PC-3 (cell line): ENCODE measurements at places on chromosomes 3 and 15. TPM values are rescaled to one million over a fixed set of nuclear protein-coding genes. Genes with fewer than 3 reads are reported as not detected.

- no peak for DNase-seq
These were observed 120.7 kb upstream of the GALNT15 start for GRCh38 chr3:16053794-16054193.

GRCh38 chr3:42440924-42441323 is 30.5 kb upstream of the LYZL4 start:
- no peak for DNase-seq

DNA sequence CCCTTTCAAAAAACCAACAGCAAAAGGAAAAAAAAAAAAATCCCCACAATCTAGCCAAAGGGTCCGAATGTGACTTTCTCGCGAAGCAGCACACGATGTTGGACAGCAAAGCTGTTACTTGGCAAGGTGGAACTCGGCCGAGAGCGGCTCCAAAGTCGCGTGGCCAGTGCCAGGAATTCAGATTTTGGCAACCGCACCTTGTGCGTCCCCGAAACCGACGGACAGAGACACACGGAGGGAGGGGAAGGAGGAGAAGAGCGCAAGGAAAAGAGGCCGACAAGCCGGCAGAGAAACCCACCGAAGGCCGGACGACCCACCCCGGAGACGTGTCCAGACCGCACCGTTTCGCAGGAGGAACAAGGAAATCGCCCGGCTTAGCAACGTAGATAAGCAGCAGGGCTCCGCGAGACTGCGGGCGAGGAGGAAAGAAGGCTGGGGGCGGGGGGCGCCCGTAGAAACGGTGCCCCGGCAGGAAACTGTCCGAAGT is 517.3 kb downstream of the MECOM start:
- DNase-seq, result peak; percentile 71

GRCh38 chr15:73038220-73038619 is 14.0 kb upstream of the NEO1 start:
- DNase-seq, result no peak

- no peak for DNase-seq
These were observed 8.9 kb downstream of the CHDH start for GRCh38 chr3:53837331-53837730.

- DNase-seq, result peak; percentile 64
These were observed 13.0 kb upstream of the CSK start for GRCh38 chr15:74768771-74769342.

DNA sequence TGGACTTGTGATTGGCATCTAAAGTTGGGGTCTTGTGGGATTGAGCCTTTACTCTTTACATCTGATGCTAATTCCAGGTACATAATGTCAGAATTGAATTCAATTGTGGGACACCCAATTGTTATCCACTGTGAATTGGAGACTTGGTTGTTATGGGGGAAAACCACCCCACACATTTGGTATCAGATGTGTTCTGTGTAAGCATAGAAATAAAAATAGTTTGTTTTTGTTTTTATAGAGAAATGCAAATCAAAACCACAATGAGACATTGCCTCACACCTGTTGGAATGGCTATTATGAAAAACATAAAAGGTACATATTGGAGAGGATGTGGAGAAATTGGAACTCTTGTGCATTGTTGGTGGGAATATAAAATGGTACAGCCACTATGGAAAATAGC is 58.5 kb downstream of the CPA3 start:
- DNase-seq, result no peak

- no peak for DNase-seq
These were observed 474.7 kb downstream of the IL5RA start for GRCh38 chr3:2635511-2635910.

DNA sequence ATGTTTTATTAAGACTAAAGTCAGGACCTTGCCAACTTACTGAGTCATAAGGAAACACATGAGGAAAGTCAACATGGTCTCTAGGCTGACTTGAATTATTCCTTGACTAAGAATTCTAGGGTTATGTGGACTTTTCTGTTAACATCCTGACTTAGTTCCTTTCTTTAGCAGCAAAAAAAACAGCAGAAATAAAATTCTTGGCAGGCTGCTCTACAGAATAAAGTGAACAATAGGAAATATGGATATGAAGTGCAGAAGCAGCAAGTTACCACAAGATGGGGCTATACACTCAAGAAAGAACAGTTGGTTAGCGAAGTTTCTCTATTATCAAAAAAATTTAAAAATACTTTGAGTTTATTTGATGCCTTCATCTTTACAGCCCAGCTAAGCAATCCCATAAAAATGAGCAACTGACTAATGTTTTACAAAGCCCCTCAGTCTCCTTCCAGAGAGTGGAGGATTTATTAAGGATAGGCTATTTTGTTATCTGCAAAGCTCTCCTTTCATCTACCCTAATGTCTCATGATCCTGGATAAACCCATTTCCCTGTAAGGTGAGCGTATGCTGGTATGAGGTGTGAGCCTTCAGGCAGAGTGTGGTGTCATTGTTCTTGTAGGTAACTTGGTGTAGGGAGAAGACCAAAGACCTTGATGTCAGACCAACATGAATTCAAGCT is 23.1 kb upstream of the MCCC1 start:
- peak; percentile 86 for DNase-seq

DNA sequence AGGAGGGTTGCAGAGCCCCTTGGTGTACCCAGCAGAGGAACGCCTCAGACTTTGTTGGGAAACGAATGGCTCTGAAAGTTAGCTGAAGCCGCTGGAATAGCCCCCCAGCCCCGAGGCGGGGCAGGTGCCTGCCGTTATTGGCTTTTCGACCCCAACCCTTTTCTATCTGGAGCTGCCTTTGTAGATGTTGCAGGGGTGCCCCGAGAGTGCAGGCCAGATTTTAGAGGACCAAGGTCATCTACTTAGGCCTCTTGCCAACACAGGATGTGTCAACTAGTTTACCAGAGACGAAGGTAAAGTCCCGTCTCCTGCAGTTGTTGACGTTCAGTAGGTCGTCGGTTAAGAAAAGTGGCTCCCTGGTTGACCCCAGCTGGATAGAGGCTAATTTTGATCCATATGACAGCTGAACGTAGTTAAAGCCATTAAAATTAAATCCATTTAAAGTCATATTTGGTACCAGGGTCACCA is 579 bp upstream of the UBE3A start:
- peak; percentile 17 for DNase-seq

DNA sequence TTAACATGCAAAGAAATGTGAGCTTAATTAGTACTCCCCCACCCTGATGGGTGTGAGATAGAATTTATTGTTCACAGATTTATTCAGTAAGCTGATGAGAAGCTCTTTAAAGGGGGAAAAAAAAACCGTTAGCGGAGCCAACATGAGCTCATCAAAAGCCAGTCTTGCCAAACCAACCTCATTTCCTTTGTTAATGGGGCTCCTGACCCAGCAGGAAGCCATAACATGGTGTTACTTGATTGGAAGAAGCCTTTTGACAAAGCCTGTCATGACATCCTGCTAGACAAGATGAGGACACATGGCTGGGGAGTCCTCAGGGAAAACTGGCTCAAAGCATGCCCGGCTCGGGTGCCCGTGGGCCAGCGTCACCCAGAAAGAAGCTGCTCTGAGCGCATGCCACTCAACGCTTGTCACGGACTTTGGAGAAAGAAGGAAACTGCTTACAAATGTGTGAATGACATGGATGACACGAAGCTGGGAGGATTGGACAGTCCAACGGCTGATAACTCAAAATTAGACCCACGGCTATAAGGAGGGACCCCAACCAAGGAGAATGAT is 64.6 kb downstream of the SLCO2A1 start:
- DNase-seq, result no peak

- DNase-seq, result no peak
These were observed 20.2 kb downstream of the CFAP44 start for GRCh38 chr3:113421082-113421481.

DNA sequence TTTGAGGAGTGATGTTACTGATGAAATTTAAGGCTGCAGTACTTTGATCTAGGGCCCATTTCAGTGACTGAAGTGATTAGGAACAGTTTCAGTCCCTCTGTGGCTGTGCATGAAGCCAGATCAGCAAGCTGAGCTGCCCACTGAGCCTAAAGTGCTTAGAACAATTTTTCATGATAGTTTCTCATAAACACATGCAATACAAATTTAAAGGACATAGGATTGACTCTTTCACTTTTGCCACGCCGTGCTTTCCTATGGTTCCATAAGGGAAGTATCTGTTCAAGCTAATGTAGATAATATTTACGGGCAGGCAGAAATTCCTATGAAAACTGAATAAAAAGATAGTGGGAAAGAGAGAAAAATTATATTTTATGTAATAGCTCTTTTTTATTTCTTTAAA is 10.6 kb downstream of the ANKUB1 start:
- no peak for DNase-seq

DNA sequence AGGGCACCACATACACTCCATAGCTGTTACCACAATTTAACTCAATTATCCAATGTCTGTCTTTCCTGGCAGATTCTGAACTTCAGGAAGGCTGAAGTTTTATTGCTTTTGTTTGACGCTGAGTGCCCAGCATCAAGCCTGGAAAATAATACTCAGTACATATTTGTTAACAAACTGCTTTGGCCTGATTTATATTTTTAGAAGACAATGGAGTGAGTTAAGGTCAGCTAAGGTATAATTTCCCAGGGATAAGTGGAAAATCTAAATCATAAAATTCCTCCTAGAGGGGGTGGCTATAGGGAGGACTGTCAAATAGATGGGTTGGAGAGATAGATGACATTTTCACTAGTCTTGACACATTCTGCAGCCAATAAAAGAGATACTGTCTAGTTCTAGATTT is 659.4 kb upstream of the ADAMTS9 start:
- DNase-seq, result no peak

DNA sequence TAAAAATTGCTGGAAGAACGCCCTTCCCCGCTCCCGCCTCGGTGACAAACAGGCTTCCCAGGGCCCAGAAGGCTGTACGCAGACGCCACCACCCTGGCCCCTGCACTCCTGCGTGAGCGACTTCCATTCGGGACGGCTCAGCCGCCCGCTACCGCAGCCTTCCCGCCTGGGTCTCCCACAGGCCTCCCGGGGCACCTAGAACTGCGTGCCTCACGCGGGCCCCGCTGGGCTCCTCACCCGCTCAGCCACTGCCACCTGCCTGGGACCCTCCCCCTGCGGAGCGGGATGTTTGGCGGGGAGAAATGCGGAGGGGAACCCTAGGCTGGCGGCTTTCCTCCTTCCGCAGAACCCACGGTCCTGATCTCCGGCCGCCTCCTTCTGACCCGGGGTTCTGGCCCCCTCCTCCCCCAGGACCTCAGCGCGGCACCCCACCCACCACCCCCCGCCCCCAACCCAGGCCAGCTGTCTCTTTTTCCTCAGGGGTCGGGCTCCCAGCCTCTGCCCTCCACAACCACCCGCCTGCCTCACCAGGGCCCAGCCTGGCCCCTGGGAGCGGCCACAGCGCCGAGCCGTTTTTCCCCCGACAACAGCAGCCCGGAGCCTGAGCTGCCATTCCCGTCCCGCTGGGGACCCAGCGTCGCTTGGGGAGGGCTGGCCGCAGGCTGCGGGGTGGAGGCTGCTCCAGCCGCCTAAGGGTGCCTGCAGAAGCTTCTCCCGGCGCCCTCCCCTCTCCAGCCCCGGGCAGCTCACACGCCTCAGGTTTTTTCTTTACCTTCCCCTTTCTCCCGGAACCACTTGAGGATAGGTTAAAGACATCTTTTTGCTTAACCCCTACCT is 27.6 kb upstream of the RAB7A start:
- peak; percentile 51 for DNase-seq

- peak; percentile 81 for DNase-seq
These were observed 29.3 kb upstream of the SACM1L start for GRCh38 chr3:45659661-45660566.

GRCh38 chr3:111616417-111617105 is 21.4 kb upstream of the ZBED2 start:
- peak; percentile 62 for DNase-seq

Gene EFL1
- 12.4 and 14.7 TPM in 2 replicates for total RNA-seq

Gene H1-8
- total RNA-seq, result not detected in 2 replicates

Gene RBMS3
- total RNA-seq, result 5.4 and 13.5 TPM in 2 replicates

Gene TBL1XR1
- total RNA-seq, result 77.6 and 109 TPM in 2 replicates

Gene TRH
- not detected in 2 replicates for total RNA-seq
